Activated CD4-positive, alpha-beta T cell treated with anti-CD3 and anti-CD28 coated beads, Interleukin-2, amount 10 ng/mL, durations not matched to agents 24 days and 14 days (primary cell): ENCODE measurements at places on chromosomes 1 and 21.

DNA sequence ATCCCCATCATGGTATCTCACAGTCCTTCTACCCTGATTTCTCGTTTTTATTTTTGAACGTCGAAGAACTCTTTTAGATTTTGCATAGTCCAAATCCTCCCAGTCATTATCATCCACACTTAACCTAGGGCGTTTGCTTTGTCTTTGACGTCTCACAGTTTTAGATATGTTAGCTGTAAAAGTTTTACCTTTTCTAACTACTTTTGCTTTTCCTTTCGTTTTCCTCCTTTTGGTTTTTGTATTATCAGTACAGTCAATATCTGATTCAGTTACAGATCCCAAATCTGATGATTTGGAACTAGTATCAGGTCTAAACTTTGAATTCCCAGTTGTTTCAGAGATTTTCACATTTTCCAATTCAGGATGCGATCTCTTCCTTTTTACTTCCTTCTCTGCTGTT lies 13.1 kb upstream of the PSMG1 start:
- no peak for DNase-seq

- peak; percentile 94 for DNase-seq
These were observed 18.4 kb upstream of the CDCA8 start for GRCh38 chr1:37673920-37674319.

DNA sequence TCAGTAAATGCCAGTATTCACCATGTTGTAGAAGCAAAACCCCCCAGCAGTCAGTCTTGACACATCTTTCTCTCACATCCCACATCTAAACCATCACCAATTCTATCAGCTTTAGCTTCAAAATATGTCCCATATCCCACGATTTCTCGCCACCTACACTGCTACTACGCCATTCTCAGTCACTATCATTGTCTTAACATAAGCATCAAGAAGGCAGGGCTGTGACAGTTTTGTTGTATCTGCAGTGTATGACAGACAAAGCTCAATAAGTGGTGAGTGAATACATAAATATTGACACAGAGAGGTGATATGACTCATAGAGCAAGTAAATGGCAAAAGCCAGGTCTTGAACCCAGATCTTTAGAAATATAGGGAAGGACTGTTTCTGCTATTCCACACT lies 59.9 kb downstream of the JAK1 start:
- no peak for DNase-seq

DNA sequence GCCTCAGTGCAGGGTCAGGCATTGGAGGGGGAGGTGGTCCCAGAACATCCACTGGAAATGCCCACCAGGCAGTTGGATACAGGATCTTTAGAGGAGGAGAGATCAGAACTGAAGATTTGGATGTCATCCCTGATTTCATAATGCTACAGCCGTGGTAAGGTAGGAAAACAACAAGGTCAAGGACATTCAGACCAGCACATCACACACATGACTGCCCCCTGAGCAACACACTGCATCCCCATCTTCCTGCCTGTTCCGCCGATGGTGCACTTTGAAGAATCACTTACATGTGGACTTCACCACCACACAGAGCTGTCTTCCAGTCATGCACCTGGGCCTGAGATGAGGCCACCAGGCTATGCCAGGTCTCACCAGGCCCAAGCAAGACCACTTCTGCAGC lies 16.7 kb downstream of the KIAA1614 start:
- no peak for DNase-seq

DNA sequence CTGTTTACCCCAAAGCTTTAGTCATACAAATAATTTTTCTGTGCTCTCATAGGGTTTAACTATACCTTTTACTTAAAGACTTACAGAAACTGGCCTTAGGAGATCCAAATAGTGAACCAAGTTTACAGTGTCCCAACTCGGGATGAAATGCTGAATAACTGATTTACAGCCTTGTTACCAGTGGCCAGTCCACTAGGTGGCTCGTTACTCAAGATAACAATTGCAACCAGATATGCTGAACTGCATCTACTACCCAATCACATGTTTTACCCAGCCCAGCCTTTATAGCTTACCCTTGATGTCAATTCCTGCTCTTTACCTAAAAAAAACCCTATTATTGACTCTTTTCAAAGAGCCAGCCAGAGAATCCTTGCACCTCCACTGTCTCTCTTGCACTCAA lies 1148.8 kb upstream of the ADGRL4 start:
- no peak for DNase-seq

- peak; percentile 48 for DNase-seq
These were observed 55.2 kb downstream of the GPR161 start for GRCh38 chr1:168081373-168082007.

- no peak for DNase-seq
These were observed 54.0 kb upstream of the JUN start for GRCh38 chr1:58837886-58838285.

GRCh38 chr1:7827126-7827955 lies 25.5 kb downstream of the UTS2 start:
- DNase-seq, result peak; percentile 84

- peak; percentile 68 for DNase-seq
These were observed 158.8 kb downstream of the TOMM20 start for GRCh38 chr1:234969581-234970400.

DNA sequence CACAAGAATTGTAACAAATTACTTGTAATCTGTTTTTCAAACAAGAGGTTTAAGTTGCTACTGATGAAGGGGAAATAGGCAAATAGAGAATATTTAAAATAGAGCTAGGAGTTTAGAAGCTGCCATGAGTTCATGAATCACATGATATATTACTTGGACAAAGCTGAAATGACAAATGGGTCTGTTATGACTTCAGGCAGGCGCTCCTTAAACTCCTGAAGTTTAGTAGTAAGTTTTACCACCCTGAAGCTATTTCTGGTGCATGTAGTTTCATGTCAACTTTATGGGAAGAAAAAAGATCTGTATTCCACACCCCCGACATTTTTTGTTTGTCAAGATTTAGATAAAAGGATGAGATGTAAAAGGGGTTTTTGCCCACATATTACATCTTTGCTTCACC lies 58.5 kb downstream of the PLA2G4A start:
- DNase-seq, result no peak

- no peak for DNase-seq
These were observed 716.2 kb upstream of the ZP4 start for GRCh38 chr1:238606896-238607295.

DNA sequence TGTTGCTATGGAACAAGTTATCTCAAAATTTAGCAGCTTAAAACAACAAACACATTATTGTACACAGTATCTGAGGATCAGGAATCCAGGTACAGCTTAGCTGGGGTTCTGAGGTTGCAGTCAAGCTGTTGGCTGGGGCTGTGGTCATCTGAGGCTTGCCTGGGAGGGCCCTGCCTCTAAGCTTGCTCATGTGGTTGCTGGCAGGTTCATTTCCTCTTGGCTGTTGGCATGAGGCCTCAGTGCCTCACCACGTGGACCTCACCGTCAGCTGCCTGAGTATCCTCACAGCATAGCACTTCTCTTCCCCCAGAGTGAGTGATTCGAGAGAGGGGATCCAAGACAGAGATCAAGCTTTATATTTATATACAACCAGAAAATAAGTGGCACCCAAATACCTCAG lies 18.6 kb downstream of the NTPCR start:
- DNase-seq, result no peak

DNA sequence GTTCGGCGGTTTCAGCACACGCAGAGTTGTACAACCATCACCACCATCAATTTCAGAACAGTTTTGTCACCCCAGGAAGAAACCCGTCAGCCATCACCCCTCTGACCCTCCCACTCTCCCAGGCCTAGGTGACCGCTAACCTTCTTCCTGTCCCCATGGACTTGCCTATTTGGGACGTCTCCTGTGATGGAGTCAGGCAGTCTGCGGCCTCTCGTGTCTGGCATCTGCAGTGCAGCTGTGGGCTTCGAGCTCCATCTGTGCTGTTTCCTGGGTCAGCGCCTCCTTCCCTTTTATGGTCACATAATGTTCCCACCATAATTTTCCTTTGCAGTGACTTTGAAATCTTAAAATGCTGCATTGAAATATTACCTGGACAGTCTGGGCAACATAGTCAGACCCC lies 24.4 kb downstream of the SLC45A1 start:
- no peak for DNase-seq

DNA sequence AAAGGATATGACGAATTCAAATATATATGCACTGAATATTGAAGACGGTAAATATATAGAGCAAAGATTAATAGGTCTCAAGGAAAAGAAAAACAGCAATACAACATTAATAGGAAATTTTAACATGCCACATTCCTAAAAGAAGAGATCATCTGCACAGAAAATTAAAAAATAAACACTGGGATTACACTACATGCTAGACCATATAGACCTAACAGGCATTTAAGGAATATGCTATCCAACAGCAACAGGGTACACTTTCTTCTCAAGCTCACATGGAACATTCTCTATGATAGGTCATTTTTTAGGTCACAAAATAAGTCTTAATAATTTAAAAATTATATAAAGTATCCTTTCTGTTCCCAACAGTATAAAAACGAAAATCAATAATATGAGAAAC lies 1038.3 kb downstream of the KCNT2 start:
- DNase-seq, result no peak

DNA sequence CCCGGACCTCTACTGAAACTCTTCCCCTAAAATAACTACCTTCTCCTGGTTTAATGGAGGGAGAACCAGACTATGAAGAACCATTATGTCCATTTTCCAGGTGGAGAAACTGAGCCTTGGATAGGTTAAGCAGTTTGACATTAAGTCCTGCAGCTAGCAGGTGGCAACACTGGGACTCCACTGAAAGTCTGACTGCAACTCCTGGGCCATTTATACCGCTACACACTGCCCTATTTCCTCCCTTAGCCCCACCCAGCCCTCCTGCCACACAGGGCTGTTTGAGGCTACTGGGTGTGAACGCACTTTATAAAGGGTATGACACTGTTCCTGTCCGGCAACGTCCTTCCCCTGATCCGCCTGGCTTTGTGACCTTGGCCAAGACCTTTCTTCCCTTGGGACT lies 511 bp upstream of the INPP5B start:
- DNase-seq, result no peak

GRCh38 chr1:200875416-200875815 lies 2.6 kb downstream of the GPR25 start:
- DNase-seq, result peak; percentile 38

DNA sequence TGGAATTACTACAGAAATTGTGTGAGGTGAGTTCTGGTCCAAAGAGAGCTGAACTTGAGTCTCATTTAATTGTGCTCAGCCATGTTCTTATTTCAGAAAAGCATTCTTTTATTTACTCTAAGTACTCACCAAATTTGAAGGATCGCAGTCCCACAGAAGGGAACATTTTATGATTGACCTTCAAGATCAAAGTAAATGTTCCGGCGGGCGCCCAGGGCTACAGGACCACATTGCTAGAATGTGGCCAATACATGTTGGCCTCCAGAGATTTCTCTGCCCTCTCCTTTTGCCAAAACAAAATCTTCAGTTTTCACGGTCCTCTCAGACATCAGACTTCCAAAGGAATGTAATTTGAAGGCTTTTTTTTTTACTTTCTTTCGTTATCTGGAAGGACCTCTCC lies 237.8 kb downstream of the FMN2 start:
- DNase-seq, result no peak

- DNase-seq, result no peak
These were observed 17.7 kb upstream of the TRNAU1AP start for GRCh38 chr1:28535180-28535579.

GRCh38 chr1:14842361-14842760 lies 243.9 kb downstream of the KAZN start:
- DNase-seq, result no peak

DNA sequence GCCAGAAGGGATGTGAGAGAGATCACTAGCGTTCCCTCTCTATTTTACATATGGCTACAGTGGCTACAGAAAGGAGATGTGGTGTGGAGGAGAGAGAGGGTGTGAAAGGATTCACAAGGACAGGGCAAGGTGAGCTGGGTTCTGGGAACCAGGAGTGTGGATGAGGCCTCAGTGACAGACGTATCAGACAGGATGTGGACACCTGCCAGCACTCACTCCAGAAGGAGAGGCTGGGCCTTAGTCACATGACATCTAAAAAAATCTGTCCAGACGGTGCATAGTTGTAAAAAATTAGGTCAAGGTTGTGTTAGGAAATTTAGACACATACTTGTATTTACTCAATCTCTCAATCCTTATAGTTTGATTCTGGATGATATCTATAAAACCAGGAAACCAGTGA lies 10.6 kb downstream of the TRIM67 start:
- no peak for DNase-seq

- DNase-seq, result no peak
These were observed 40.8 kb downstream of the CDK18 start for GRCh38 chr1:205545001-205545919.
